ENCODE measurements at places on chromosomes 11 and 22. TPM values are rescaled to one million over a fixed set of nuclear protein-coding genes. Genes with fewer than 3 reads are reported as not detected.
A peak's percentile ranks its signal among the peaks of the same experiment; 100 is the strongest.

DNA sequence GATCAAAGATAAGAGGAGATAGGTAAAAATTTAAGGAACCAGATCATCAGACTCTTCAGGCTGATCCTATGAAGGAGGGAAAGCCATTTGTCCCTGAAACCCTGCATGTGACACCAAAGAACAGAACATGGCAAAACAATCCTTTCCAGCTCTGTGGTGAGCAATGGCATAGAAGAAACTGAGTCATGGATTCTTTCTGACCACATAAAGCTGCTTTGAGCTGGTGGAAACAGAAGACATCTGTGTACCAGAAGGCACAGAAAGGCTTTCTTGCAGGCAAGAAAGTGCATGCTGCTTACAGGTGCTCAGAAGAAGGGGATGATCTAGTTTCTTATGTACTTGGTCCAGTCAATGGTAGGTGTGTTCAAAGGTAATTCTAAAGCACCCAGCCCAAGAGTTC, 45.0 kb upstream of the APOA1 start:
- DNase-seq = no peak

DNA sequence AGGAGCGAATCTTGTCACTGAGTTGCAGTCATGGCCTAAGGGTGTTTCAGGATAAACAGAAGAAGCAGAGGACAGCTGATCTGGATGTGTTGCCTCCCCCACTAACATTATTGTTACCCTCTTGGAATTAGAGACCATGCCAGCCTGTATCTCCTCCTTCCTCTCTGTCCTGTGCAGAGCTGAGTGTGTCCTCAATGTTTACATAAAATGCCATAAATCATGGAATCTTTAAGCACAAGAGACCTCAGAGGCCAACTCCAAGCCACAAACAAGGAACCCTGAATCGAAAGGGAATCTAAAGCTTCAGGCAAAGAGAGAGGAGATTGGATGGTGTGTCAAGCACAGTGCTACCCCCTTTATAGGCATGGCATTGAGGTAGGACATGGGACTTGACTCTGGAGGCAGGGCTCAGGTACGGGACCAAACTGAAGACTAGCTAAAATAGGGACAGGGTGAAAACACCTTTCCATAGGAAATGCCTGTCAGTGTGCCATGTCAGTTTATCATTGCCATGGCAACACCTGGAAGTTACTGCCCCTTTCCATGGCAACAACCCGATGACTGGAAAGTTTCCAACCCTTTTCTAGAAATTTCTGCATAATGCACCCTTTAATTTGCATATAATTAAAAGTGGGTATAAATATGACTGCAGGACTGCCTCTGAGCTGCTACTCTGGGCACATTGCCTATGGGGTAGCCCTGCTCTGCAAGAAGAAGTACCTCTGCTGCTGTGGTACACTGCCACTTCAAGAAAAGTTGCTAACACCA, 489.7 kb downstream of the MIAT start:
- no peak for DNase-seq

- peak; percentile 69 for DNase-seq
Observed at GRCh38 chr11:116499396-116500003, 273.3 kb downstream of the BUD13 start.

DNA sequence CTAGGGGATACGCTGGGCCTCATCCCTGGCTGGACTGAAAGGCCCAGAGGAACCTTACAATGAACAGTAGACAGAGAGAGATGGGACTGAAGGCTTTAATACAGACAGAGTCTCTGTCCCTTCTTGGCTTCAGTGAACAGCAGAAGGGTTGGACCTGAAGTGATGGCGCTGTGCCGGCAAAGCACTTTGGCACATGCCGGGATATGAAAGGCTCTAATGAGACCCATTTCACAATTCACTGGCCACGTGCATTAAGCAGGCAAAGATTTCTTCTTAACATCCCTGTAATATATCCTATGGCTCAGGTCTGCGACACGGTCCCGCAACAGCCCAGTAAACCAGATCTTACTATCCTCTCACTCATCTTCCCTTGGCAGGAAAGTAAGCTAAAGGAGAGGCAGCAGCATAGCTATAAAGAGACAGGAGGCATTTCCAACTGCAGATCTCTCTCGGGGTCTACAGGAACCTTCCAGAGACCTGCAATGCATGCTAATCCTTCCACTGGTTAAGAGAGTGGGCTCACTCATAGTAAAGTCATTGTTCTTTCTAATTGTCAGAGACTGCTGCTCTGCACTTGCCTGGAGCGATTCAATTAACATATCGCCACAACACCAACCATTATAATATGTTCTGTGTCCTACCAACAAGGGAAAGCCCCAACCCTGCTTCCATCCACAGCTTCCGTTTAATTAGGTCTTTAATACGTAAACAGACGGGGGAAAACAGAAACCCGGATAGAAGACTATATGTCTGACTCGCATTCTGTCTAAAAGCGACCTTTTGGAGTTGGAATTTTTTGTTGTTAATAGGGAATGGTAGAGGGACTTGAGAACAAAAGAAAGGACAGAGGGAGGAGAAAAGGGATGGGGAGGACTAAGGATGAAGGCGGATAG, 1179.0 kb downstream of the LRRC4C start:
- no peak for DNase-seq

DNA sequence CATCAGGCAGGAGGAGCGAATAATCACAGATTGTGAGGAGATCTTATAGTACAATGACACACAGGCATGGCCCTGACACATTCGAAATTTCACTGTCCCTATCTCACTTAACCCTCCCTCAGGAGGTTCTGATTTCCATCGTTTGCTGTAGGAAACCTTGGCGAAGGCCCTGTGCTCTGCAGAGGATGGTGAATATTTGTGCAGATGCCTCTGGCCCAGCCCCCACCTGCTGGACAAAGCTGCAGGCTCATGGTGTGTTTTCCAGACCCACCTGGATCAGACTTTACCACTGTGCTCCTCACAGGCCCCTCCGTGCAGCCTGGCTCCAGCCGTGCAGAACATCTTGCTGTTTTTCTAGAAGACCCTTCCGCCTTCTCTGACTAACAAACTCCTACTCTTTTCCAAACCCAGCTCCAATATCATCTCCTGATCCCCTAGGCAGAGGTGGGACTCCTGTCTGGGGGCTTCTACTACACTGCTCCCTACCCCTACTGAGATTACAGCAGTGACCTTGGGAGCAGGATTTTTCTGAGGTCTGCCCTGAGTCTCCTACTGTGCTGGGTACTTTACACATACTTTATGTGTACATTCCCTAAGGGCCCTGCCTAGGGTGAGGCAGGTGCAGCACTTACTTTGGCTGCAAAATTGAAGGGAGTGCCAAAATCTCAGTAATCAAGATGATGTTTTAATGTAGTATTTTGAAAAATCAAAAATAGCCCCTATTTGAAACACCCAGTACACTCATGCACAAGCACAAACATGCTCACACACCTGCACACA, 412.7 kb downstream of the SOX6 start:
- no peak for DNase-seq

DNA sequence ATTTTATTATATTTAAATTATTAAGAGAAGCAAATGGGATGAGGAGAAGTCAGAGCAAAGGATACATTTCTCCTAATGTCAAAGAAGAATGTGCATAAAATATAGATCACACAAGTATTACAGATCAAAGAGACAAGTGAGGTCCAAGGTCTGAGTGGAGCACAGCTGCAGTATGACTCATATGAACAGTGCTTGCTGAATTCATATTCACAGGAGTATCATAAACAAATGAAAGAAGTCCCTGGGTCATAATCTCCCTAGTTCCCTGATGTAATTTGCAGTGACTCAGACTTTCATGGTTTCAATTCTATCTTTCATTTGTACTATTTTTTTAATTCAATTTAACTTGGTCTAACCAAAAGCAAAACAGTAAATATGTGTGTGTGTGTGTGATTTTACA, 499.0 kb upstream of the CCDC179 start:
- DNase-seq = no peak

DNA sequence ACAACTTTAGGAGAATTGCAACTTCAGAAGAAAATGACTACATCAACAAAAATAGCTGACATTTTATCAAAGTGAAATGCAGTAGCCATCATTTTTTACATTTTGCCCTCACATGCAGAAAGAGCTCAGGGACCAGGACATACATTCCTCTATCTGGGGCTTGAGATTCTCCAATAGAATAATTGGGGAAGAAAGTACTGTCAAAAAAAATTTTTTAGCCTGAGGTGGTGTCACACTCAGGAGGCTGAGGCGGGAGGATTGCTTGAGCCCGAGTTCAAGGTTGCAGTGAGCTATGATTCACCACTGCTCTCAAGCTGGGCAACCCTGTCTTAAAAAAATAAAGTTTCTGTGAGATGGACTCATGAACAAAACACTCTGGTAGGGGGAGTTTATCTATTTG, 32.2 kb upstream of the DEPDC7 start:
- DNase-seq = no peak

GRCh38 chr22:45202333-45203149, 38.2 kb downstream of the KIAA0930 start:
- peak; percentile 91 for DNase-seq

DNA sequence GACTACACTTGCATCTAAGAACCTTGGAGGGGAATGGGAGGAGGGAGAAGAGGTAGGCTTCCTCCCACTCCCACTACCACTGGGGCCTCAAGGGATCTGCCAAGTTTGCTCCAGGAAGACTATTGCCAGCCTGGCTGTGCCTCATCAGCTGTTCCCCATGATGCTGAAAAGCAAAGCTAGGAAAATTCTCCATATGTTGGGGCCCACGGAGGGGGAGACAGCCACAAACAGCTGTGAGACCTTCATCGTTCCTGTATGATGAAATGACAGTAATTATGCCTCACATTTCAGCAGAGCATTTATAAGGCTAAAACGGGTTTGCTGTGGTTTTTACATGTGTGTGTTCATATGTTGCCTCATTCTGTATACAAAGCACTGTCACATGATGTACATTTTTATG, 6.7 kb downstream of the DSCAML1 start:
- DNase-seq = no peak

DNA sequence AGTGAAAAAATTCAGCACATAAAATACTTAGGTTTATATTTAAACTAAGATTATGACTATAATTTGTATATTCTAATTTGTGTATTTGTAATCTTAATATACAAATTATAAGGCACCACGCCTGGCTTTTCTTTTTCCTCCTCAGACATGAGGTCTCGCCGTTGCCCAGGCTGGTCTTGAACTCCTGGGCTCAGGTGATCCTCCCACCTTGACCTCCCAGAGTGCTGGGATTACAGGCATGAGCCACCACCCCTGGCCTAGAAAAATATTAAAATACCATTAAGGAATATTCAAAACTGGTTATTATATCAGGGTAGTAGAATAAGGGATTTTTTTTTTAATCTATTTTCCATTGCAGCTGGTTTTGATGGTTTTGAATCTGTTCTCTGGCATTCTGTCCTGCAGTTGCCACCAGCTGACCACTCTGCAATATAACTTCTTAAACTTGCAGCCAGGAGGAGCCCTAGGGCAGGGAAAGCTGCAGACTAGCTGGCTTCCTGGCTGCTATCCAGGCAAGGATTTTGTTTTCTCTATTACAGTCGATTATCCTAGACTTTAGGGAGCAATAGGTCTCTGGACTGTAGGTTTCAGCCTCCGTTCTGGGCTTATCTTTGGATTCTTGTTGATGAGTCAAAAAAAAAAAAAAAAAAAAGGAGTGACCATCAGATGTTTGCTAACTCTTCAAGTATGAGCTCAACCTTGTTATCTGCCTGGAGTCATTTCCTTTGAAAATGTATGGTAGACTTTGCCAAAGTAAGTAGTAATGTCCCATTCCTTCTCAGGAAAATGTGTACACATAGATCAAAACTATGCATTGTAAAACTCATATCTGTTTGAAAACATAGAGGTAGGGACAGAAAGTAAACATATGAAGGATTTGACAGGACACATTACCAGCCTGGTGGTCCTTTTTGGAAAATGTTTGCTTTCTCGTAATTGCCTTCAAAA, 13.2 kb downstream of the POLA2 start:
- peak; percentile 81 for DNase-seq

DNA sequence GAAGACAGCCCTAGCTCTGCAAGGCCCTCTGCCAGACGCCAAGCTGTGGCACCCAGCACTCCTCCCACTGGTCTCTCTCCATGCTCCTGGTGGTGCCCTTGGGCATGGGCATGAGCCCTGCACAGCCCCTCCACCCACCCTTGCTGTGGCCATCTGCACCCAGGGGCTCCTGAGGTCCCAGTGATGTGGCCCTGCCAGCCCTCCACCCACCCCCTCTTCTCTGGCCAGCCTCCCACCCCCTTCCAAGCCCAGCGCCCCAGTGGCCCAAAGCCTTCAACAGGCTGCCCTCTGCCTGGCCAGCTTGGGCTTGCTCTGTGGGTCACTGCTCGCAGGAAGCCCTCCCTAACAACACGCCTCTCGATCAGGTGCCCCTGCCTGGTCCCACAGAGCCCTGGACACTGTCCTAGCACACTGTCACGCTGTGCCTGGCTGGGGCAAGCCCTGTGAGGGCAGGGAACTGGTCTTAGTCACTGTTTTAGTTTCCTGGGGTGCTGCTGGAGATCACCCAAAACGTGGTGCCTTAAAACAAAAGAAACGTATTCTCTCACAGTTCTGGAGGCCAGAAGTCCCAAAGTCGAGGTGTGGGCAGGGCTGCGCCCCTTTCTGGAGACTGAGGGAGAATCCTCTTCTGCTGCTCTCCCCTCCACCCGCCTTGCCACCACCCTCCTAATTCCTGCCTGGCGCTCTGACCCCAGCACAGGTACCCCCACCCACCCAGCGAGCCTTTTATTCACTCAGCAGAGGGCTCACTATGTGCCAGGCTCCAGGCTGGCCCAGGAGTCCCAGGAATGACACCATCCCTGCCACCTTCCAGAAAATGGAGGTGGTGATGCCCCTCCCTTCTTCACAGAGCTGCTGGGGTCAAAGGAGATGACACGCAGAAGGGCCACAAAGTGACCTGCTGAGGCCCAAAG, 14.7 kb downstream of the SULT4A1 start:
- no peak for DNase-seq

- DNase-seq = peak; percentile 77
Observed at GRCh38 chr22:21865041-21865440, 2.4 kb downstream of the MAPK1 start.

GRCh38 chr11:91972665-91973266, 251.9 kb upstream of the FAT3 start:
- DNase-seq = no peak

DNA sequence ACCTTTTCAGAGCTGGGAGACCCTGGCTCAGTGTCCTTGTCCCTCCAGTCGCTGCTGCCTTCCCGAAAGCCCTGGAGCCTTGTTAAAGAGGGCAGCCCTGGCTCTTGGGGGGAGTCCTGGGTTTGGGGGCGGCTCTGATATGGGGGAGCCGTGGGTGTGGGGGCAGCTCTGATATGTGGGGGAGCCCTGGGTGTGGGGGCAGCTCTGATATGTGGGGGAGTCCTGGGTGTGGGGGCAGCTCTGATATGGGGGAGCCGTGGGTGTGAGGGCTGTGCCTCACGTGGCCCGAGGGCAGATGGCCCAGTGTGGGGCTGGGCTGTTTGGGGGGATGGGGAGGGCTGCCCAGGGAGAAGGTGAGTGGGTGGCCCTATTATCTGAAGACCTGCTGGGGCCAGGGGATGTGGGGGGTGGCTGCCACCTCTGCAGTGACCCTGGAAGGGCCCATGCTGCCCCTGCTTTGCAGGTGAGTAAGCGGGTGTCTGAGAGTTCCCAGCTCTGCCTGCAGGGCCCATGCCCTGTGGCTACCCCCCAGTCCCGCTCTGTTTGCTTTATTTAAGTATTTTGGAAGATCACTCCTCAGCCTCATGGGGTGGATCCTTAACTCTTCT, 30.9 kb upstream of the GRAMD4 start:
- DNase-seq = no peak

RASSF10 gene
- total RNA-seq = 3.4 TPM

KDM4F gene
- not detected for total RNA-seq

CHRM1 gene
- total RNA-seq = not detected

OR51B2 gene
- total RNA-seq = not detected

CD3G gene
- not detected for total RNA-seq

CARD18 gene
- total RNA-seq = 0.80 TPM

GRK3 gene
- total RNA-seq = 2.5 TPM

APOL5 gene
- 0.69 TPM for total RNA-seq

NXPE1 gene
- not detected for total RNA-seq

HTR3A gene
- not detected for total RNA-seq

TUB gene
- total RNA-seq = 1.2 TPM

Data from Daoy (cell line).